Breast epithelium (tissue), 4 donors: ENCODE measurements at places on chromosomes 4 and X. TPM values are rescaled to one million over a fixed set of nuclear protein-coding genes. Genes with fewer than 3 reads are reported as not detected.

The MAGEE2 gene
- not detected for total RNA-seq

The EVC gene
- 27.5 TPM for total RNA-seq

The KLF8 gene
- 27.4 TPM for total RNA-seq

The NDST4 gene
- total RNA-seq, result not detected

The PCSK1N gene
- 3.6 TPM for total RNA-seq

The TRPC5OS gene
- not detected for total RNA-seq

The CYSLTR1 gene
- total RNA-seq, result 3.6 TPM

The SHROOM2 gene
- 3.9 TPM for total RNA-seq

The DNAAF6 gene
- not detected for total RNA-seq

The SCRG1 gene
- under 0.01 TPM for total RNA-seq

The FAM114A1 gene
- 109 TPM for total RNA-seq

The SLITRK4 gene
- total RNA-seq, result 2.0 TPM

The UGT2B11 gene
- total RNA-seq, result not detected

The TAPT1 gene
- 52.5 TPM for total RNA-seq

The TLR8 gene
- 0.66 TPM for total RNA-seq

The XKRX gene
- total RNA-seq, result 0.16 TPM

The STARD8 gene
- 9.2 TPM for total RNA-seq

The FAM9C gene
- total RNA-seq, result not detected

The TRAPPC11 gene
- total RNA-seq, result 43.0 TPM

The PLXNB3 gene
- 12.3 TPM for total RNA-seq

The ADH4 gene
- total RNA-seq, result 27.5 TPM

The MMAA gene
- 5.7 TPM for total RNA-seq

The FAT1 gene
- 87.2 TPM for total RNA-seq
